ENCODE measurements at places on chromosomes 3 and 15.
A peak's percentile ranks its signal among the peaks of the same experiment; 100 is the strongest.

GRCh38 chr15:49154359-49154758 lies 1.0 kb downstream of the COPS2 start:
- DNase-seq, result no peak

GRCh38 chr3:44568561-44568960 lies 13.6 kb downstream of the ZKSCAN7 start:
- no peak for DNase-seq

DNA sequence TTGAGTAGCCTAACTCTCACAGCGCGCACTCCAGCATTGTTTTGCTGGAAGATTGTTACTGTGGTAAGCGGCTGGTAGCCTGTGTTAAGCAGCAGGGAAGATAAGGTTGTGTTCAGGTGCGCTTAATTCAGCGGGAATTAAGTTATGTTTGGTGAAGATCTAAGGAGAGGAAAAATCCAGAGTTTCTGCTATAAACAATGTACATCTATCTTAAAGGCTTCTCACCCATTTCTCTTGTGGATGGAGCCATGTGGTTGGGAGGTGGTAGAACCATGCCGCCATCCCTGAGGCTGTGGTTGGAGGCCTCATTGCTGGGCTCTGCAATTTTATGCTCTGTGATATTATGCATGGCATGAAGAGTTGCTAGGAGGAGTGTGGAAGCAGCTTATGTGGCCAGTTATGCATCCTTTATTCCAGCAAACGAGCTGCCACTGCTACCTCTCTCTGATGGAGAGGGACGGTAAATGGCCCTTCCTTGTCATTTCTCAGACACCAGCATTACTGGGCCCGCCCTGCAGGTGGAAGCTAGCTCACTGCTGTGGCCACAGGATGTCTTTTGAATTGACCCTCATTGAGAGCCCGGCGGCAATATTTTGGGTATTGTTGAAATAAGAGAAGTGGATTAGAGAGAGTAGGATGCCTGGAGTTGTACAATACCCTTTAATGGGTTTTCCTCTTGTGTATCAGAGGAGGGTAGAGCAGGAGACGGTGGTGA lies 1.3 kb downstream of the MINAR1 start:
- DNase-seq, result no peak

- no peak for DNase-seq
Observed at GRCh38 chr3:131782751-131783150, 252.1 kb downstream of the CPNE4 start.

DNA sequence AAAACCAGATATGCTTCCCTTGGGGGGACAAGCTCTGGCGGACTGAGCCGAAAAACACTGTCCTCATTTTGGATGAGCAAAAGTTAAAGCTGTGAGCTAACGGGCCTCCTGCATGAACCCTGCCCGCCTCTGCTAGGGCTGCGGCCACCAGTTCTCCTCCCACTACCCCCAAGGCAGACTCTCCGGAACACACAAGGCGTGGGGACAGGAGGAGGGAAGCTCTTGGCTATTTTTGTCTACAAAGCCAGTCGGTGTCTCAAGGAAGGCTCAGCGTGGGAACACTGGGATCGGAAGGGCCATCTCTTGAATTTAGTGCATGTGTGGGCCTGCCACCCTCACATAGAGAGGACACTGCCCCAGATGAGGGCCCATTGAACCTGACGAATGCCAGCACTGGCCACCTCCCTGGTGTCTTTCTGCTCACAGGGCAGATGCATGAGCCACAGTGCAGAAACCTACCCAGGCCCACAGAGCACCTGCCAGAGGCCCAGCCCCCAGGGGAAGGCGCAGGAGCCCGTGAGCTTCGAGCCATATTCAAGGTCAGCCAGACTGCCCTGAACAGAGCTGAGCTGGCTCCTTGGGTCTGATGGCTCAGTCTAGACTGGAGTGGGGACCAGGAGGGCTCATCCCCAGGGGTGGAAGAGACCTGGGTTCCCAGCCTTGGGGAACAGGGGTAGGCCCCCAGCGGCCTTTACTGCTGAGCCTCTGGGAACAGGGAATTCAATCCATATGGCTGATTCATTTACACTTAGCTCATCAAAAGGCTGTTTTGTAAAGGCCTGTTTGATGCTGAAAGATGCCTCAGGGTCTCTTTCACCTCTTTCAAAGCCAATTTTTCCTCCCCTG lies 38.3 kb downstream of the HCN4 start:
- no peak for DNase-seq

- no peak for DNase-seq
Observed at GRCh38 chr15:52463638-52464037, 65.0 kb downstream of the MYO5A start.

GRCh38 chr3:23376516-23377248 lies 173.6 kb downstream of the UBE2E2 start:
- no peak for DNase-seq

- DNase-seq, result no peak
Observed at GRCh38 chr15:51869060-51869421, 39.6 kb downstream of the TMOD3 start.

DNA sequence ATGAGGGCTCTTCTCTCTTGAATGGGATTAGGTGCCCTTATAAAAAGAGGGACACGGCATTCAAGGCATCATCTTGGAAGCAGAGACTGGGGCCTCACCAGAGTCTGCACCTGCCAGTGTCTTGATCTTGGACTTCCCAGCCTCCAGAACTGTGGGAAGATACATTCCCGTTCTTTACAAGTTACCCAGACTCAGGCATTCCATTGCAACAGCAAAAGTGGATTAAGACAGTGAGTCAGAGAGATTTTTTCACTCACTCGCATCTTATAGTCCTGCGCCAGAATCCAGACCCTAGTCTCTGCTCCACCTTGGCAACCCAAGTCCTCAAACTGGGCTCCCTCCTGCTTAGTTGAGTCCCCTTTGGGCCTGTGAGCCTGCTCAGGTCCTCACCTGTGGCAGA lies 2.7 kb downstream of the LCTL start:
- DNase-seq, result no peak

DNA sequence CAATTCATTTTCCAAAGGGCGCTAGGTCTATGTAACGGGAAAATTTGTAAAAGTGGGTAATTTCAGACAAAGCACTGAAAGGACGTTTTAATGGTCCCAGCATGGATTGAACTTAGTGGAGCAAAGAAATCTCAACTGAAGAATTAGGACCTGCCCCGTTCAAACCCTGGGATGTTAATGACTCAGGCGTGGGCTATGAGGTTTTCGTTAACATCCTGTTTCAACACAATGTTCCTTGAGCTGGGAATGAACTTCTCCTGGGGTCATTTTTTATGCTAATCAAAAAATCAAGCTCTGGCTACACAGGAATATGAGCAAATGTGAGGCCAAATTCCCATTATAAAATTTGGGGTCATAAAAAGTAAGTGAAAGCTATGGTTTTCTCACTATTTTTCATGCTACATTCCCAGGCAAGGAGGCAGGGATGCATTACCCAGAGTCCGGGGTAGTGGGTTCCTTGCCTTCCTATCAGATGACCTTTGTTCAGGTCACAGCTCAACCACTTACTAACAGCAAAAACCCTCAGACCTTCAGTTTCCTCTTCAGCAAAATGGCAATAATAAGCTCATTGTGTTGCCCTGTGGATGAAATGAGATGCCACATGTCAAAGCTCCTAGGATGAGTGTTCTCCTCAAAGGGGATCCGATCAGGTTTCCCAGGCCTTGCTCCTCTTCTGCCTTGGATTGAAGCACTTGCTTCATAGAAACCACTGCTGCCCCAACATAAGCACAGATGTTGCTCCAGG lies 271.4 kb downstream of the ARRDC4 start:
- no peak for DNase-seq

GRCh38 chr15:56893364-56893678 lies 25.1 kb upstream of the TCF12 start:
- no peak for DNase-seq

DNA sequence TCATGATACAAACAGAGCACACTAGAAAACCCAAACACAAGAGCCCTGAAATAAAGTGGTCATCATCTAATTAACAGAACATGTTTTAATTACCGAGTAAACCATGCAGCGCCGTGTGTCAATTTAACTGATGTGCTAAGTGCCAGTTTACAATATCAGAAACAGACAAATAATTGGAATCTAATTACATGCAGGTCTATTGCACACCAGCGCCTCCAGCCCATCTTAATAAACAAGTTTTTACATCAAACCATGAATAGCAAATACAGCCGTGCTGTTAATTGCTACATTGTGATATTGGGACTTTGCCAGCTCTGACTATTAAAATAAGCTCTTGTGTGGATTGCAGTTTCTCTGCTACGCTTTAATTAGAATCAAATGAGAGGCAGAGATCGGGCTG lies 510.2 kb upstream of the MDFIC2 start:
- DNase-seq, result no peak

DNA sequence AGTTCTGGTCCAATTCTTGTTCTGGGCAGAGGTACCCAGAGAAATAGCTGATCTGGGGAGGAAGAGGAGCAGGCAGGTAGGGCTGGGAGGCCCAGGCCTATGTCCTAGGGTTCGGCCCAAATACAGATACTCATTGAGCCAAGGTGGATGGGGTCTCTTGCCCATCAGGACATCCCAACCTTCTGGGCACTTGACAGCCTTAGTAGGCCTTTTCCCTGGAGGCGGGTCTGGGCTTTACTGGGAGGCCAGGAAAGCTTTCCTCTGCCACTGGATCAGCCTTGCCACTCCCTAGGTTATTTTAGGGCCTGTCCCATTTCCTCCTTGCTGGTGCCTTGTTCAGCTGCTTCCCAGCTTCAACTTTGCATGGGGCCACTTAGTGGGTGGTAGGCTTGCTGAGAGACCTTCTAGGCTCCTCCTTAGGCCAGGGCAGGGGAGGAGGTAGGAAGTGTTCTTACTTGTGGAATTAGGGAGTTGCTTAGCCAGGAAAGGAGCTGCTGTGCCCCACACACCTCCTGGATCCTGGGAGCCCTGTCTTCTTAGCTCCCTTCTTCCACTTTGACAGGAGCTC lies 9.7 kb downstream of the TEX264 start:
- DNase-seq, result no peak

- DNase-seq, result no peak
Observed at GRCh38 chr3:189787632-189788031, 156.4 kb downstream of the TP63 start.

DNA sequence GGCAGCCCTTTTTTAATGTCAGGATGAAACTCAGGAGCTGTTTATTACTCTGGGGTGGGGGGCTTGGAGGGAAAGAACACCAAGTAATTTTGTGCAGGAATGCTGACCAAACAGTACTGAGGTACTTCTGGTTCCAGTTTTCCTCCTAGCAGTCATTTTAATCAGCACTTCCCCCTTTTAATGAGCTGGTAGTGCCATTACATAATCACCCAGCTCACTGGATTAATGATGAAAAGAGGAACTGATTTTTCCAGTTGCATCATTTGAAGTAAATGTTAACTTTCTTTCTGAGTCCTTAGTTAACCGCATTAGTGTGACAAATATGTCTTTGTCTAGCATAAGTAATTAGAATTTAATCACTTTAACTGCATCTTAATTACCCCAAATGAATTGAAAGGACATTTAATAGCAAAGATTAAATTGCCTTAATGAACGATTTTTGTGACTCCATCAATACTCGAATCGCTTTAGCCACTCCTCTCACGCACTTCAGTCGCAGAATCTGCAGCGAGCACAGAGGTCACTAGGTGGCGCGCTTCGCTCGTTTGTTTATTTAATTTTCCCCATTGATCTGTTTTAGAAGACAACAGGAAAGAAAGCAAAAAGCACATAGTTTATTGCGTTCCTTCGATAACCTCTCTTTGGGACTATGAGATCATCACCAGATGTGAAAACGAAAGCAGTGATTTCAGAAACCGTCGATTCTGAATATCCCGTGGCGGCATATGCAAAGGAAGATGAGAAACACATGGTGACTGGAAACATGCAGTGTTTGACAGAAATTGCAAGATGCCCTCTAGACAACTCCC lies 9.8 kb downstream of the ONECUT1 start:
- DNase-seq, result peak; percentile 35

All from stimulated activated CD4-positive, alpha-beta T cell treated with anti-CD3 and anti-CD28 coated beads, TNF-alpha, amount 100 ng/mL, for 4 hours (primary cell).